ENCODE measurements at places on chromosomes 2 and 18.

- DNase-seq, result peak; percentile 22
Observed at GRCh38 chr2:196259507-196260481, 88.4 kb upstream of the STK17B start.

GRCh38 chr2:82428251-82428650, 2030.8 kb downstream of the SUCLG1 start:
- DNase-seq, result no peak

DNA sequence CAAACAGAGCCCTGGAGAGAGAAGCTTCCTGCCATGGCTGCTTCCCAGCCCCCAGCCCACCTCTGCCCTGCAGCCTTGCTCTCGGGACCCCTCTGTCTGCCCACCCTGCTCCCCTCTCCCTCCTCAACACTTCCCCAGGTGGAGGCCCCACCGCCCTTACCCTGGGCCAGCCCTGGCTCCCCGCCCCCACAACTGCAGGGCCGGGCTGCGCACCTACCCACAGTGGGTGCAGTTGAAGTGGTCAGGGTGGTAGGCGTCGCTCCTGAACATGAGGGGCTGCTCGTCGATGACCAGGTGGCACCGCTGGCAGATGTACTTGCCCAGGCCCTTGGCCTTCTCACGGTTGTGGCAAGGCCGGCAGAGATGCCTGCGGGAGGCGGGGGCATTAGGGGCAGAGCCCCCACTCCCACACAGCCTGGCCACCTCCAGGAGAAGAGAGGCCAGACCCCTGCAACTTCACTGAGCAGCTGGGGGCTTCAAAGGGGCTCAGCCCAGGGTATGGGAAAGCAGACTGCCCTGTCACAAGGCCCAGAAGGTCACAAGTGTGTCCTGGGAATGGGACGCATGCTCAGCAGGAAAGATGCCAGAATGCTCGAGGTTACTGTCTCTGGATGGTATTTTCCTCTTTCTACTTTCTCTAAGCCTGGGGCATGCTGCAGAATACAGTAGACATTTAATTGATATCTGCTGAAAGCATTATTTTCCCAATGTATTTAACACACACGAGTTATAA, 3.1 kb upstream of the GPR17 start:
- DNase-seq, result no peak

DNA sequence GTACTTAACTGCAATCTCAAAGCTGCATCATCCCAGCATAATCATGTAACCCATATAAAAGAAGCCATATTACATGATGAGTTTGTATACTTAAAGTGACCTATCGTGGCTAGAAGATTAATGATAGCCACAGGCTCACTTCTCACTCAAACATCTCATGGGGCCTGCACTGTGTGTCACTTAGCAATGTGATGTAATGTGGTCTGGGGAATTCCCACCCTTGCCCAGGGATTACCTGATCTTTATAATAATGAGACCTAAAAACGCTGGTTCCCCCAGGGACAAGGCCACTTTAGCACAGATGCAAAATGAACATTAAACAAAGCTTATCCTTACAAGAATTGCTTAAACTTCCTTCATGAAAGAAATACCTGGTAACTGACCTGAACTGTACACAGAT, 427.1 kb upstream of the CNTNAP5 start:
- DNase-seq, result no peak

DNA sequence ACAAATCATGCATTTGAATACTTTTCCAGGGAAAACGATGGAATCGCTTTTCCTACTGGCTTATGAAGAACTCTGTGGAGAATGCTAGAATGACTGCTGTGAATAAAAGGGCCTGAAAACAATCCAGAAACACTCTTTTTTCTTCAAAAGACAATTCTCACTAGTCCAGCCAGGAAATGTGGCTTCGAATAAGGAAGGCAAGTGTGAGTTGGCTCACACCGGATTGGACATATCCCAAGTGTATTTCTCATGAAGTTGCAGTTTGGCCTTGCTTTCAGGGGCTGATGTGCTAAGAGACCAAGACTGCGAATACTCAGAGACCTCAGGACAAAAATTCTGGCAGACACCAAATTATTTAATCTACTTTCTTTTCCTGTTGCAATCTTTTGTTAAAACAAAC, 54.1 kb downstream of the FIGN start:
- no peak for DNase-seq

DNA sequence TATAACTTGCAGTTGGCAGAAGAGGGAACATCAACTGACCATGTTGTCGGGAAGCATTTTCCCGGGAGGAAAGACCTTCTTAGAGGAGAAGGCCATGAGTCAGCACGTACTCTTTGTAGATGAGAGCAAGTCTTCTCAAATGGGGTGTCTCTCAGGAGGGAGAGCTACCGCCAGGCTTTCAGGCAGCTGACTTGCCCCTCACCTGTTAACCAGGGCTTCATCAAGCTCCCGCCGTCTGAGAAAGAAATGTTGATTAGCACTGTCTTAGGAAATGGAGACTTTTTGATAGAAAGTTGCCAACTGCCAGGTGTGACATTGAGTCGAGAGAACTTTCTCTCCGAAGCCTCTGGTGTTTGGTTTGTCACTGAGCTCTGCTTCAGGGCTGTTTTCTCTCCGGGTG, 196.1 kb downstream of the ZNF407 start:
- DNase-seq, result no peak

DNA sequence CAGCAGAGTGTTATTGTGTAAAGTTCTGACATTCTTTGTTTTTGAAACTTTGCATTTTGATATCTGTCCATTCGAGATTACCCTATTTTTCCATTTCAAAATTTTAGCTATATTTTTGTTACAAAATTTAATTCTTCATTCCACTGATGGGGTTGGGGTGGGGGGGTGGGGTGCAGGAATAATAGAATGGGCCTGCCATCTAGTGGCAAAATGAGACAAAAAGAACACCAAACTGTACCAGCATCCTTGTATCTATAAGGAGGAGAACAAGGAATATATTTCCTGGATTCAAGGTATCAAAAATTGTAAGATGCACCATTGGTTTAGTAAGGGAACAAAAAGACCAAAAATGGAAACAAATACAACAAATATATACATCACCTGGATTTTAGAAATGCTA, 27.9 kb upstream of the TTR start:
- no peak for DNase-seq

DNA sequence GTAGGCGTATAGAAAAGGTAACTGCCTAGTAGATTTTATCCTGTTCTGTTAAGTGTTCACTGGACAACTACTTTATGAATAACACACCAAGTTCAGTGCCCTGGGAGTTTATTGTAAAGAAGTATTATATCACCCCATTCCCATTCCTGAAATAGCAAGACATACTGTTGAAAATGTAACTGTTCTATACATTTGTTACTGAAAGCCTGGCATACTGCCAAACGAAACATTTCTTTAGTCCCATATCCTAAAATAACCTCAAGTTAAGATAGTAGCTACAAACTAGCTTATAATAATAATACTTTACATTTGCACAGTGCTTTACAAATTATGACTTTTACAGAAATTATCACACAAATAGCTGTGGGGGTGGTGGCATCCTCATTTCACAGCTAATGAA, 25.1 kb downstream of the SPDYA start:
- no peak for DNase-seq

DNA sequence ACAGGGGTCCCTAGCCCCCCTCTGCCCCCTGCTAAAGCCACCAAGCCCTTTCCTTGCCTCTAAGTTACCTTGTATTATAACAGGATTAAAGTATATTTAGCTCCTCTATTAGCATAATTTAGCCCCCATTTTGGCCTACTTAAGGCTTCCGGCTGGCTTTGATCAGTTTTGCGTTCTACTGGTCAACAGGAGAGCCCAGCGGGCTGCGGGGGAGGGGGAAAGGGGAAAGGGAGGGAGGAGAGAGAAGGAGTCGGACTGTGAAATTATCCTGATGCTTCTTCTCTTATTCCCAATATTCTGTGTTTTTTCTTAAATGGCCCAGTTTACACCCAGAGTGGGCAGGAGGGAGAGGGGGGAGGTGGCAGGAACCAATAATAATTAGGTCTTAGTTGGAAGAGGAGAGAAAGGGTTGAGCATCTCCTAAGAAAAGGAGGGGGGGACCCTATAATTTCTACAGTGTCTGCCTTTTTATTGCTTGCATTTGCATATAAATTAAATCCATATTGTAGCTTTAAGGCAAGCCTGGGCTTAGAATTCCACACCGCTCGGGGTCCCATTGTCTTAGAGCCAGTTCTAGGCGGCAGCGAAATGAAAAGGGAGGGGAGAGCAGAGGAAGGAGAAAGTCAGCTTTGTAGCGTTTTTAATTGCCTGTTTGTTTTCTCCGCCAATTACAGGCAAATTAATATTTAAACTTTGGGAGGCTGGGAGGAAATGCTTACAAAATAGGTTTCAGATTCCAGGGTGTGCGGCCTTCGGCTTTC, 39.6 kb downstream of the EN1 start:
- no peak for DNase-seq

DNA sequence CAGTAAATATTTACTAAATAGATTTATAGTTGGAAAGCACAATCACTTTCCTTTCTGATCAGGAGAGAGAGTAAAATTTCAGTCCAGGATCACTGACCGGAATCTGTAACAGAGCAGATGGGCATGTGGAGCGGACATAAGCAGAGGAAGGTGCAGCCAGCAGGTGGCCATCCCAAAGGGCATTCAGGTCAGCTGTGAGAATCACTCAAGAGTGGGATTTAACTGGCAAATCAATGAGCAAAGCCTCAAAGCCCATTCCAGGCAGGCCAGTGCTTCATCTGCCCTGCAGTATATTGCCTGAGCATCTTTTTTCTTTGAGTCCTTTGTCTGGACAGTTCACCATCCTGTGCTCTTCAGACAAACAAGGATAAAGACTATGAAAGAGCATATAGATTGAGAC, 166.4 kb upstream of the SLC14A2 start:
- no peak for DNase-seq

DNA sequence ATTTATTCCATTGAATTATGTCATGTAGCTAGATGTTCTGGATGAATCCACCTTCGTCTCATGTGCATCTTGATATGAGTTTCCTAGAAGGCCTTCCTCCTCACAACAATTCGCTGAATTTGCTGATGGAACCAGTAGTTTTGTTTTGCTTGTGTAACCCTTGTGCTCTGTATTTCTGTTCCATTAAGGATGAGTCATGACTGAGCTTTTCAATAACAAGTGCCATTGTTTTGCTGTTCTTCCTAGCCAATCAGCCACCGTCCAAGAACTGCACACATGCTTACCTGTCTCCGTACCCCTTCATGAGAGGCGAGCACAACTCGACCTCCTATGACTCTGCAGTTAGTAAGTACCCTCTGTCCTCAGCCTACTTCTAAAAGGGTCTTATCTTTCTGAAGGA, 2.3 kb downstream of the TMEM182 start:
- no peak for DNase-seq

GRCh38 chr18:56327191-56327885, 311.1 kb downstream of the TXNL1 start:
- DNase-seq, result no peak

GRCh38 chr18:26617151-26617554, 68.8 kb upstream of the KCTD1 start:
- DNase-seq, result no peak

GRCh38 chr18:58639751-58640427, 11.0 kb upstream of the ALPK2 start:
- DNase-seq, result no peak

GRCh38 chr2:202299712-202300111, 34.1 kb downstream of the NOP58 start:
- no peak for DNase-seq

DNA sequence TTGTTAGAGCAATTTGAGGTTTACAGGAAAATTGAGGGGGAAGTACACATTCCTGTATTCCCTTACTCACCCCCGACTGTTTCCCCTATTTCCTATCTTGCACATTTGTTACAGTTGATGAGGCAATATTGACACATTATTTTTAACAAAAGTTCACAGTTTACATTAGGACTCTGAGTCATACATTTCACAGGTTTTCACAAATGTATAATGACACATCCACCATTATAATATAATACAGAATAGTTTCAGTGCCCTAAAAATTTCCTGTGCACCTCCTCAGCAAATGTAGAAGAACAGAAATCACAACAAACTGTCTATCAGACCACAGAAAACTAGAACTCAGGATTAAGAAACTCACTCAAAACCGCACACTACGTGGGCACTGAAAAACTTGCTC, 160.6 kb upstream of the RMP24 start:
- no peak for DNase-seq

DNA sequence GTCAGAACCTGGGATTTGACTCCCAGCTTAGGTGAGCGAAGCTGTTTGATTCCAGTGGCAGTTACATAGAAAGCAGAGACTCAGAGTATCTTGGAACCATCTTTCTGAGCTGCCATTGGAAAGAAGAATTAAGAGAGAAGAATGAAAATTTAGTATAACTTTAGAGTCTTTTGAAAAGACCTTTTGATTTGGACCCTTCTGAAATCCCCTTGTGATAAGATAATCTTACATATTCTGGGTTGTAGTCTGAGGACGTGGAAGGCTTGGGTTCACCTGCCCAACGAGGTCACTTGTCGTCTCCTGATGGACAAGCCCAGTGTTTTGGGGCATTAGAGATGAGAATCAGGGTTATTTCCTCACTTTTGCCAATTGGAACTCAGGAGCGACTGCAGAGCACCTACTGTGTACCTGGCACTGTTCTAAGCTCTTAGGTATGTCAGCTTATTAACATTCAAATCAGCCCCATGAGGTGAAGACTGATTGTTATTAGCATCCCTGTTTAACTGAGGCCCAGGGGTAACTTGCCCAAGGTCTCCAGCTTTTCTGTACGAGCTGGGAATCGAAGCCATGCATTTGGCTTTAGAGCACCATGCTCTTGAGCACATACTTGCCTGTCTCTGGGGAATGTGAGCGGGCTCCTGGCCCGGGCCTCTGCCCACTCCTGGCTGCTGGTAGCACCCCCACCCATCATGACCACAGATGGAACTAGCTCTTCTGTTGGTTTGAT, 2.9 kb downstream of the HK2 start:
- no peak for DNase-seq

GRCh38 chr2:55869637-55870325, 53.8 kb downstream of the EFEMP1 start:
- no peak for DNase-seq

DNA sequence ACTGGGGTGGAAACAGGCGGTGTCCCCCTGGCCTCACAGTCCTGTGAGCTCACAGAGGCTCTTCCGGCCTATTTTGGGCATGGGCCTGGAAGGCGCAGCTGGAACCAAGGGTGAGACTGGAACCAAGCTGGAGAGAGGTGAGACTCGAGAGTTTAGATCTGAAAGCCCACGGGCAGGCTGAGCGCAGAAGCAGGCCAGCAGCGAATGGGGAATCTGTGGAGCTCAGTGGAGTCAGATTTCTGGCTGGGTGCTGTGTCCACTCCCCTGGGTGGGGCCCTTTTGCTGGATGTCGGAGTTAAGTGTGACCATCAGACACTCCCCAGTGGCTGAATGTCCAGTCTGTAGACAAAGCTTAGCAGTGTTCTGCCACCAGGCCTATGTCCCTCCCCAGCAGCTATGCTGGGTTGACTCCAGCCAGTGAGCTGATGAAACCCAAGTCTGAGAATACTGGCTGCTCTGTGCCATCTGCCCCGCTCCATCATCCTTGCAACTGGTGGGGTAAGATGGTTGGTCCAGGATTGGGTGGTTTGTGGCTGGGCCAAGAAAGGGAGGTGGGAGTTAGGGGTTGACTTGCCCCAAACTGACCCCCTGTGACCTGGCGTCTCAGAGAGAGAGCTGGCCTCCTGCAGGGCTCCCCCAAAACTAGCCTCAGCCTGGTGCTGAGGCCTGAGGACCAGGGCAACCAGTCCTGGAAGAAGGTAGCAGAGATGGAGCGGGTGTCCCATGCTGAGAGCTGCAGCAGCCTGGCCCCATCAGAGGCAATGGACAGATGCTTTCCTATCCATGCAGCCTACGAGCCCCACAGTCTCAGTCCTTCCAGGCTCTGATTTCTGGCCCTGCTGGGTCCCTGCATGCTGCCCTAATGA, 34.4 kb downstream of the CYP26B1 start:
- DNase-seq, result no peak

GRCh38 chr2:66435963-66436362, 1.0 kb downstream of the MEIS1 start:
- DNase-seq, result no peak

GRCh38 chr2:105380432-105381100, 18.3 kb downstream of the FHL2 start:
- no peak for DNase-seq
